ENCODE measurements at places on chromosomes 1 and 21.

DNA sequence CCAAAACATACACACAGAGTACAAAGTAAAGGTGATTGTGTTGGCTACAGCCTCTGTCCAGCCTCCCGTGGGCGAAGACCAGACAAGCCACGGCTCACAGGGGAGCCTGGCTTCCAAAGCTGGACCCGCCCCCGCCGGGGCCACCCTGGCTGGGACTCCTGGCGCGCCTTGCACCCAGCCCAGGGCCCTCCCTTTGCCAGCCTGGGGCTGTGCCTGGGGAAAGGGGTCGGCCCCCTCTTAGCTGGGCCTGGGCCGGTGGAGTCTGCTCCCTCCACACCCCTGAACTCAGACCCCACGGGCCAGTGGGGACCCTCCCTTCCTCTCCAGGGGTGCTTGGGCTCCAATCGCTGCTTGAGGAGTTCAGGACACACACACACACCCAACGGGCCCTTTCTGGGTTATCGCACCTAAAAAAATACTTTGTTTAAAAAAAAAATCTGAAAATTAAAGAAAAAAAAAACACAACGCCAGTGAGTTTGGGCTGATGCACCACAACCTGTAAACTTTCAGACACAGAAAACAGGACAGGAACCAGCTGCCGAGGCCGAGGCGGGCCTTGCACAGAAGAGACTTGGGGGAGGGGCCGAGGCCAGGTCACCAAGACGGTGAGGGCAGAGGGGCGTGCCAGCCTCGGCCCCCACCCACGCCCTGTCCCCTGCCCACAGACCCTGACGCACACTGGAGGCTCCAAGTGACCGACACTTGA, 56.3 kb downstream of the KCNAB2 start:
- peak; percentile 19 for DNase-seq

GRCh38 chr1:22529901-22530621, 33.2 kb upstream of the EPHA8 start:
- DNase-seq = peak; percentile 87

GRCh38 chr21:38142224-38142623, 114.6 kb upstream of the KCNJ15 start:
- no peak for DNase-seq

GRCh38 chr1:190658907-190659306, 181.2 kb upstream of the BRINP3 start:
- no peak for DNase-seq

GRCh38 chr1:208233978-208234377, 10.2 kb downstream of the PLXNA2 start:
- DNase-seq = no peak

- DNase-seq = no peak
These were observed 459 bp downstream of the ARV1 start for GRCh38 chr1:230979389-230979716.

DNA sequence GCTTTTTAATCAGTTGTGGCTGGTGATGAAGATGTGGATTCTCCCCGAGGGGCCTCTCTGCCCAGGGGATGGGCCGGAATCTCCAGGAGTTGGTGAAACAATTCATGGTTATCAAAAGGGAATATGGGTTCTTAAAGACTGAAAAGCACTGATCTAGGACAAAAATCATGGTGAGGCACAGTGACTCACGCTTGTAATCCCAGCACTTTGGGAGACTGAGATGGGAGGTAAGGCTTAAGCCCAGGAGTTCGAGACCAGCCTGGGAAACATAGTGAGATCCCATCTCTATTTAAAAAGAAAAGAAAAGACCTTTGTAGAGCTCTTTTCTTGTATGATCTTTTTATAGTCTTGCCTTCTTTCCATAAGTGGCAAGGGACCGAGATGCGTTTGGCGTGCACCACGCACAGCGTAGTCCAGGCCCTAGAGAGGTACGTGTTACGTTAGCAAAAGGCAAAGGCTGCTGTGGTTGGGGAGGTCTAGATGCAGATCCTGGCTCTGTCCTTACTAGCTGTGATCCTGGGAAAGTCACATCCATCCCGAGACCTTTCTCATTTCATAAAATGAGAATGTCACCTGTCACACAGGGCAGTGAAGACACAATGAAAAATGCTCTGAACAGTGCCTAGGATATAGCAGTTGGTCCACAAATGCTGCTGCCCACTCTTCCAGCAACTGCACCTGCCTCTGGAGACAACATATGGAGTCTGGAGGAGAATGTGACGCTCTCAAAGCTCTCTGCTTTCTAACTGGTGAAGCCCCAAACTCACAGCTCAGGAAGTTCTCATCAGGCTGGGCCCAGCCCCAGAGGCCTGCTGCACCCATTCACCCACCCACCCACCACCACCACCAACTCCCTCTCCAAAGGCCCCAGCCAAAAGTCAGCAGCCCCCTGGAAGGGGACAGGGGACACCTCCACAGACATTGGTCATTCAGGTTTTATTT, 54.8 kb downstream of the KIF21B start:
- DNase-seq = no peak

DNA sequence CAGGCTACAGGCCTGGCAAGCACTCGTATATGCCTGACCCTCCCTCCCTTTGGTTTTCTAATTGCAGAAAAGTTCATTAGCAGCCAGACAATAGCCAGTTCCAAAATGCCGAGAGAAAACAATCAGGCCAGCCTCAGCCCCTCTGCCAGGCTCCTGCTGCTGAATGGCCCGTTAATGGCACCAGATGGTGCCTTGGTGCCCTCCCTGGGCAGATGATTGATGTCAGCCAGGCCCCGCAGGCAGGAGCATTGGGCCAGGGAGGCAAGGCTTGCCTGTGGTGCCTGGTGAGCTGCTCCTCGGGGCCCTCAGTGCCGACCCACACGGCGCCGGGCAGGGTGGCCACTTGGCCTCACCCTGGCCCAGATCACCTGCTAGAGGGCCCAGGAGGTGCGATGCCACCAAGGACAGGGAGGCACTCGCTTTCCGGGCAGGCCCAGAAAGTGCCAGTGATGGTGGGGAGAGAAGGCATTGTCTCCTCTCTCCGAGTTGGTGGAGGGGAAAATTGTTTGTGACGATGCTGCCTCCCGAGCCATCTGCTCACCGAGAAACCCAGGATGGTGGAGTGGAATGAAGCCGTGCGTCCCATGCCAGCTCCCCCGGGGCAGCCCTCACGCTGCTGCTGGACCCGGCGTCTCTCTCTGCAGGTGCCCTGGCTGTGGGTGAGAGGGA, 28.1 kb downstream of the QSOX1 start:
- DNase-seq = peak; percentile 37

- no peak for DNase-seq
These were observed 711.2 kb downstream of the MRPL39 start for GRCh38 chr21:24895885-24896734.

DNA sequence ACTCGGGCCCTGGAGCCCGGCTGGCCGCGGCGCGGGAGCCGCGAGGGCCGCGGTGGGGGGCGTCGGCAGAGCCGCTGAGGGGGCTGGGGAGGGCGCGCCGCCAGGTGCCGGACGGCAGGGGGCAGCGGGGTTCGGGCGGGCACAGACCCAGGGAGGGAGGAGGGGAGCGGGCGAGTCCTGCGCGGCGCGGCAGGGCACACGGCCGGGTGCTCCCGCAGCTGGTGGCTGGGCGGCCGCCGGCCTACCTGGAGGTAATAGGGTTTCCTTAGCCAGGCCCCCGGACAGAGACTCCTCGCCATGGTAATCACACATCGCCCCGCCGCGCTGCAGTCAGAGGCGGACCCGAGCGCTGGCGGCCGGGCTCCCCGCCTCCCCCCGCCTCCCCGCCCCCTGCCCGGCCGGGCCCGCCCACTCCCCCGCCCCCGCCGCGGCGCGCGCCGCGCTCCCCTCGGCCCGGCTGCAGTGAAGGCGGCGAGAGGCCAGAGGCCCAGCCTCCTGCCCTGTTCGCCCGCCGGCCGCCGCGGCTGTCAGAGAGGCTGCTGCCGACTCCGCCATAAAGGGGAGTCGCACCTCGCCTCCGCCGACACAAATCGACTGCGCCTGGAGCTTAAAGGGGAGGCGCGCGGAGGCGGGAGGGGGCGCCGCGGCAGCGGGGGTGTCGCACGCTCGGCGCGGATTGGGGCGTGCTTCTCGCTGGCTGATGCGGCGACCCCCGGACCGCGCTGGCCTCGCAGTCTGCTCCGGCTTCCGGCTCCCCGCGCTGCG, at the start of gene DIPK1A:
Gene DIPK1A (minus strand): TSS at position 332 of the 765 bp plus-strand sequence. CDS start 33 bp downstream, at position 299.
- DNase-seq = peak; percentile 90

DNA sequence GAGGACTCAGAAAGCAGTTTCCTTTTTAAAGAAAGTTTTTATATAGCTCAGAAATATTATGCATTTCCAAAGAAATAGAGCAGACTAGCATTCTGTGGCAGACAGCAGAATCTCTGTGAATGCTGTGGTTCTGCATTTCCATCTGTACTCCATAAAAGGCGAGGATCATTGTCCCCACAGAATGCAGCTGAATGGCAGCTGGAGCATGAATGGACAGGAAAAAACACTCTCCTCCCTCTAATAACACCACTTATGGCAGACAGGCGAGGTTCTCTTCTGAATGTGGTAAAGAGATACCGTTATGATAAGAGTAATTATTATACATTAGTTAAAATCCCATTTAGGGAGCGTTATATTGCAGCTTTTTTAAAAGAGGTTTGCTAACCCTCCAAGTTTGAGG, 81.4 kb upstream of the WLS start:
- no peak for DNase-seq

GRCh38 chr1:53781654-53782053, 42.7 kb upstream of the GLIS1 start:
- DNase-seq = no peak

DNA sequence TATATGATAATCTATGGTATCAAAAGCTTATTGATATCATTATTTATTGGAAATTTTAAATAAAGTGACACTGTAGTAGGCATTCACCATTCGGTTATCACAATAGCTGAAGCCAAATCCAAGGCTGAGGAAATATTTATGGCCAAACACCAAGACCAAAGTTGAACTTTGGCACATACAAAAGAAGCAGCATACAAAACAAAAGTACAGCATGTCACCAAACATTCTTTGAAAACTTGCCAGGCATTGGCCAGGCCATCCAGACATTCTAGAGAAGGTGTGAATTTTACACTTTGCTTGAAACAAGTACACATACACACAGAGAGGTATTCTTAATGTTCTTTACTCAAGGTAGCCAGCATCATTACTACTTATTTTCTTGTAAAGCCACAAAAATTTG, 544.4 kb upstream of the CXADR start:
- no peak for DNase-seq

DNA sequence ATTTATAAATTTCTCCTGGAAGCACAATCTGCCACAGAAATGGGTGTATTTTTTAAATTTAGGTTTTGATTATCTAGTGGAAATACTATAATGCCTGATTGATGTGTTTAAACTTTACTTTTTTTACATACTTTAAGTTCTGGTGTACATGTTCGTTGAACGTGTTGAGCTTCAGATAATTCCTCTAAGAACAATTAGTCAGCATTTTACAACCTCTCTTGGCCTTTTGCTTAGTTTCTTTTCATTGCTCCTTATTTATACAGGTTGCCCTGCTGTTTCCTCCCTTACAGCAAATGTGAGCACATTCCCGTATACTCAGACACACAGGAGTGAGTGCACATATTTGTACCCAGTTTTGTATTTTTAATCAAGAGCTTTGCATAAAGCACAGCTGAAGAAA, 1038.9 kb downstream of the BRINP3 start:
- no peak for DNase-seq

GRCh38 chr1:228872080-228872479, 136.8 kb downstream of the RHOU start:
- DNase-seq = no peak

GRCh38 chr1:34529935-34530859, 224.7 kb upstream of the GJB5 start:
- DNase-seq = no peak
